ENCODE measurements at places on chromosomes 5 and 9.

DNA sequence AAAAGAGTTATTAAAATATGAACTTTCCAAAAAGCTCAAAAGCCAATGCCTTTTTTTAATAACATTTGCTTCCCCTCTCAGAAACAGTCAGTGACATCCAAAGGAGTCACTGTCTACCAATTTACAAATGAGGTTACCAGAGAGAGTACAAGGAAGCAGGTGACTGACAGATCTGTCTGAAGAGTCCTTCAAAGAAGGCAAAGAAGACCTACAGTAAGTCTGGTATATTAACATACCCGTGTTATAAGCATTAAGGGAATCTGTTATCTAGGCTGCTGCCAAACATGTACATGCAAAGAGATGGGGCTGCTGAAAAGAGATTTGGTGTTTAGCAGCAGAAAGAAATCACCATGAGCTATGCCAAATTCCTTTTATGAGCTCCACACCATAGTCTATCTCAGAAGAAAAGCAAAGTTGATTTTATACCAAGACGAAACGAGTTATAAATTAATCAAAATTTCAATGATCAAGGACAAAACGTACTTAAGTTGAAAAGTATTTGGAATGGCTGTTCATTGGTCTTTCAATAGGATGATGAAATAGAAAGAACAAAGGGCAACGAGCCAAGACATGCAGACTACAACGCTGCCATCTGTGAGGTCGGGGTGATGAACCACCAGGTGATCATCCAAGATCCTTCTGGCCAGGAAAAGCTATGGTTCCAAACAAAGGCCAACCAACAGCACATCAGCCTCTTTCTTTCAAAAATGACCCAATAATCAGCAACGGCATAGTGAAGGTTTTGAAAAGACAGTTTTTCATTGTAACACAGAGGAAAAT, 8.1 kb downstream of the PRELID2 start:
- no peak for DNase-seq

GRCh38 chr5:128681096-128681495, 143.1 kb upstream of the FBN2 start:
- DNase-seq, result no peak

- no peak for DNase-seq
These were observed 980 bp downstream of the COL5A1 start for GRCh38 chr9:134642385-134643181.

DNA sequence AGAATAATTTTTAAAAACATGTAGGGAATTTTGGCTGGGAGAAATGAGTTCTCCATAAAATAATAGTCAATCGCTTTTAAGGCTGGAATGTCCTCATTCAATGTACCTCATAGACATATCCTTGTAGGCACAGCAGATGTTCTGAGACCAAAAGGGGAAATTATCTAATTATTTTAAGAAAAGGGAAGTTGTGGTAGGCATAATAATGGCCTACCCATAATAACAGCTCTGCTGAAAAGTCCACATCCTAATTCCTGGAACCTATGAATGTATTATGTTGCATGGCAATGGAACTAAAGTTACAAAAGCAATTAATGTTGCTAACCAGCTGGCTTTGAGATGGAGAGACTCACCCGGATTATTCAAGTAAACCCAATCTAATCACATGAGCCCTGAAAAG, 216.1 kb downstream of the TRIM36 start:
- DNase-seq, result no peak

- no peak for DNase-seq
These were observed 621.7 kb upstream of the NUDT12 start for GRCh38 chr5:104184264-104184663.

- no peak for DNase-seq
These were observed 225.2 kb downstream of the CDH9 start for GRCh38 chr5:26813235-26813634.
